ENCODE measurements at places on chromosomes 2 and 18.

GRCh38 chr2:195592105-195592504 lies 64.9 kb upstream of the SLC39A10 start:
- DNase-seq = no peak

GRCh38 chr2:75153221-75153620 lies 46.1 kb downstream of the TACR1 start:
- no peak for DNase-seq

DNA sequence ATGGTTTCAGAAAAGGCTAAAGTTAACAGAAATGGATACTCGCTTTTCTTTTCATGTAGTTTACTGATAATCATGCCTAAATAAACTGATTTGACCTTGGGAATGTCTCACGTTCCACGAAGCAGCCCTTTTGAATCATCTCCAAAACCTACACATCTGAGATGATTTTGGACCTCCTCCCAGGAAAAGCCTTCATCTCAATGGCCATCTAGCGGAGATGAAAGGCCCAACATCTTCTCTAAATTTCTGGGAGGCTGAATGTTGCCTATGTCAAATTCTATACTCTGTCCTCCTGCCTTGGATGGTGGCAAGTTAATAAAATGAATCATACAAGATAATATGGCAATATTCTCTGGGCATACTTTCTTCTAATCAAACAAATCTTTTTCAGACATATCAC lies 448.5 kb downstream of the ZEB2 start:
- no peak for DNase-seq

DNA sequence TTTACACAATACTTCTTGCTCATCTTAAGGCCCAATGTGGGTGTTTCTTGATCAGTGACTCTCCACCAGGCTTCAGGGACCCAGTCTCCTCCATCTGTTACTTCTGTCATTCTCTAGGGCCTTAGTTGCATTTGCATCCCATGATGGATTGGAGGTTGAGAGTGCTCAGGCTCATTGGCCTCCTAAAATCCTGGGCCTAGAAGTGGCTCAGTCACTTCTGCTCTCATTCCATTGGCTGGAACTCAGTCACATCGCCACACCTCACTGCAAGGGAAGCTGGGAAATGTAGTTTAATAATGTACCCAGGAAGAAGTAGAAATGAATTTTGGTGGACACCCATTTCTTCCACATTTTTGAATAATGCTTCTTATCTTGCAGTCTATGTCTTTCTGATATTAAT lies 223.5 kb downstream of the HRH4 start:
- DNase-seq = no peak

- DNase-seq = no peak
Observed at GRCh38 chr18:6366776-6367175, 47.9 kb downstream of the L3MBTL4 start.
